Glomerular endothelial cell (primary cell): ENCODE measurements at places on chromosomes 3 and 15. TPM values are rescaled to one million over a fixed set of nuclear protein-coding genes. Genes with fewer than 3 reads are reported as not detected.
A peak's percentile ranks its signal among the peaks of the same experiment; 100 is the strongest.

Gene CPA3
- total RNA-seq: 4.4 TPM in 1 of 2 replicates, not detected in the other

DNA sequence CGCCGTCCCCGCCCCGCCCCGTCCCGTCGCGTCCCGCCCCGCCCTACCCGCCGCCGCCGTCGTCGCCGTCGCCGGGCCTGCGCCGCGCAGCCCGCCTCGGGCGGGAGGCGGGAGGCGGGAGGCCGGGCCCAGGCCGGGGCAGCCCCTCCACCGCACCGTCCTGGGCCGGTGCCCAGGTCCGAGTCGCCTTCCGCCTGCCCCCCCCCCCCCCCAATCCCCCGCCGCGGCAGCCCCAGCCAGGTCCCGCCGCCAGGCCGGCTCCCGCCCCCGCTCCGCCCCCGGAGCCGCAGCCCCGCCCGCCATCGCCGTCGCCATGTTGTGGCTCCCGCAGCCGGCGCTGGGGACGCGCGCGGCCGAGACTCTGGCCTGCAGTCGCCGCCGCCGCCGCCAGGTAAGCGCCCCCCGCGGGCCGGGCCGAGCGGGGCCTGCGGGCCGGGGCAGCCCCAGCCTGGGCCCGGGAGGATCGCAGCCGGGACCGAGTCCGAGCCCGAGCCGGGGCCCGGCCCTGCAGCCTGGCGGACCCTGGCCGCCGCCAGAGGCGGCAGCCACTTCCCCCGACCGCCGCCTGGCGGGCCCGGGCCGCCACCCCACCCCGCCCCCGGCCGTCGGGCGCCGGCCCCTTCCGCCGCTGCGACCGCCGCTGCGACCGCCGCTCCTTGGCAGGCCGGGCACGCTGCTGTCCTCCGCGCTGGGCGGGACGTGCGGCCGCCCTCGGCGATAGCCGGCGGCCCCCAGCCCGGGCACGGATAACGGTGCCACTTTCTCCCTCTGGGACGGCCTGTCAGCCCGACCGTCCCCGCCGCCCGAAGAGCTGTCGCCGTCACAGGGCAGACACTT is at the start of gene ZNF592:
TSS of gene ZNF592 (plus strand) at position 319 of the 837 bp plus-strand sequence. CDS start 34,084 bp downstream, outside the sequence.
- no peak for DNase-seq

Gene CHMP2B
- 28.2 and 28.5 TPM in 2 replicates for total RNA-seq

Gene ALS2CL
- total RNA-seq: 7.8 and 13.5 TPM in 2 replicates

GRCh38 chr3:51380601-51381332 is 4.3 kb upstream of the MANF start:
- no peak for DNase-seq

Gene POPDC2
- 1.3 and 1.6 TPM in 2 replicates for total RNA-seq

Gene IQCH
- total RNA-seq: 1.1 and 1.5 TPM in 2 replicates

DNA sequence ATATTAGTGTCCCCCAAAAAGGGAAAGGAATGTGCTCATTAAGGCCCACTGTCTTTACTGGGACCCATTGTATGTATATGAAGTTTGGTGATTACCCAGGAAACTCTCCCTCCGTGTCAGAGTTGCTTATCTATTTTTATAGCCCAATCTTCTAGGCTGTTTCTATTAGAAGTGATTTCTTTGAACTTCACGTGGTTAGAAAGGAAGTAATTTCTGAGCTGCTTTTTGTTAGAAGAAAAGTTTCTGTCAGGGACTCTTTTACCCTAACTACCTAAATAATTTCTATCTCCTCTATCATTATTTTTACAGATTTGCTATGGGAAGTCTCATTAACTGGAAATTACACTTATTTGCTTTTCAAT is 17.7 kb upstream of the SENP7 start:
- DNase-seq: no peak

Gene MORF4L1
- total RNA-seq: 299 and 302 TPM in 2 replicates

DNA sequence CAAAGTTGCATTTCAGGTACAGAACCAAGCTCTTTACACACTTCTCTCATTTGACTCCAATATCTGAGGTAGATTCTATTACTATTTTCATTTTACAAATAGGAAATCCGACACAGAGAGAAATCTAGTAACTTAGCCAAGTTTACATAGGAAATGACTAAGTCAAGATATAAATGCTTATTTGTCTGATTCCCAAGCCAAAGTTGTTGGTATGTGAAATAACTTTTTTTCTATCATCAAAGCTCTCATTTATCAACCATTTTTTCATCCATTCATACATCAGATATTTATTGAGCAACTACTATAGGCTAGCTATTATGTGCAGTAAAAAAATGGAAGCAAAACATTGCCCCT is 89.2 kb upstream of the MITF start:
- no peak for DNase-seq

- DNase-seq: no peak
These were observed 78.8 kb downstream of the BFSP2 start for GRCh38 chr3:133478624-133479023.

Gene EIF5A2
- 7.5 and 7.6 TPM in 2 replicates for total RNA-seq

Gene MAP1A
- total RNA-seq: 9.4 and 10.8 TPM in 2 replicates

GRCh38 chr15:72315706-72316370 is 4.1 kb downstream of the CELF6 start:
- no peak for DNase-seq

DNA sequence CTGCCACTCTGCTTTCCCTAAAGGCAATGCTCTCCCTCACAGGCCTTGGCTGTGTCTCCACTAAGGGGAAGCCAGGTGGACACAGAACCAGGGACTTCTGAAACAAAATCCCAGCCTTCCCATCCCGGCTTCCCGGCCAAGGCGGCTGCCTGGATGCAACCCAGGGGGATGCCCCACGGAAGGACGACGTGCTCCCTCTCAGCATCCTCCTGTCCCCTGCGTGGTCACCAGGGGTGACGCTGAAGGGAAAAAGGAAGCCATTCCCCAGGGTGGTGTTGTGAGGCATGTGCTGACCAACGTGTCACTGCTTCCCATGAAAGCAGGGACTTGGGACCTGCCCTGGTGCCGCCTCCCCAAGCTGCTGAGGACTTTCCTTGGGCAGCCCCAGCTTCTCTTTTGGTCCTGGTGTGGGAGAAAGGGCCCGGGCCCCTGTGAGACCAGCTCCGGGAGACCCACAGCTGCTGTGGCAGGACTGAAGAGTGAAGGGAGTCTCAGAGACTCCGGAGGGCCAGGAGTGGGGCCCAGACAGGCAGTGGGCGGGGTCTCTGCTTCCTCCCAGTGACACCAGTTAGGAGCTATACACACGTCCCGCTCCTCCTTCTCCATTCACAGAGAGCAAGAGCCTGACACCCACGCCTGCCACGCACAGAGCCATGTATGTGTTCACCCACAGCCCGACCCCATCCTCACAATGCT is 139.2 kb downstream of the NUP210 start:
- no peak for DNase-seq

- no peak for DNase-seq
These were observed 21.7 kb downstream of the NBEAL2 start for GRCh38 chr3:47000922-47001730.

Gene CKMT1A
- not detected in 2 replicates for total RNA-seq

- DNase-seq: peak; percentile 22
These were observed 43.1 kb upstream of the SLC25A36 start for GRCh38 chr3:140898340-140899180.

- no peak for DNase-seq
These were observed 217.4 kb downstream of the DIPK2A start for GRCh38 chr3:144189044-144189443.

DNA sequence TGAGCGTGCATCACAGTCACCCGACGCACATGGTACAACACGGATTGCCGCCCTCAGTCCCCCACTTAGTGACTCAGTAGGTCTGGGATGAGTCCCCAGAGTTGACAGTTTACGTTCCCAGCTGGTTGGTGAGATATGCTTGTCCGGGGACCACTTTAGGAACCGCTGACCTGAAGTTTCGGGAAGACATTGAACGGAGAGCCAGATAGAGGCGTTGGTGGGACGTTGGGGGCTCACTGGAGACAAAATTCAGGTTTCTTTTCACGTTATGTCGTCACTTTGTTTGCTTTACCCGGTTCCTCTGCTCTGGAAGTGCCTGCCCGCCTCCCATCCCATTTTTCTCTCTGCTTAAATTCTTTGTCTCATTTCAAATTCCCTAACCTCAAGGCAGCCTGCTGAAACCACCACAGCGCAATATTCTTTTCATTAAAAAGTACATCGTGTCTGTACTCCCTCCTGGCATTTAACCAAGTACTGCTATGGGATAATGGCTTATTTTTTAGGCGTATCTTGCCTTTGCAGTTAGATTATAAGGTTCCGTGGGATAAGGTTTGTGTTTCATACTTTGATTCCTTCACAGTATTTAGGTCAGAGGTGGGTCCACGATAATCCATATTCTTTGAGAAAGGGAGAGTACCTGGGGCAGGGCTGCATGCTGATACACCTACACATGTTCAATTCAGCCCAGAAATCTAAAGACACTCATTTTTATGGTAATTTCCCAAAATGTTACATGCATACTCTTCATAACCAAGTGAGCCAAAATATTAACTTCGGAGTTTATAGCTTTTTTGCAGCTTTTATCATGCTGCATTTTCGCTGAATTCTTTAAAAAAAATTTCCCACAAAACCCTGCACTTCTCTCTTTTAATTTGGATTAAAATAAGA is 921 bp downstream of the LMLN start:
- no peak for DNase-seq

Gene KLF15
- total RNA-seq: 0.05 and 0.47 TPM in 2 replicates

- no peak for DNase-seq
These were observed 41.7 kb upstream of the B3GNT5 start for GRCh38 chr3:183211352-183211751.

- no peak for DNase-seq
These were observed 63.6 kb downstream of the MOBP start for GRCh38 chr3:39531066-39531465.

Gene ARHGAP31
- 53.9 and 73.3 TPM in 2 replicates for total RNA-seq

- DNase-seq: no peak
These were observed 83.3 kb downstream of the SNRK start for GRCh38 chr3:43369404-43370292.

Gene OXTR
- 1.1 and 4.8 TPM in 2 replicates for total RNA-seq

Gene LRRFIP2
- 55.5 and 57.9 TPM in 2 replicates for total RNA-seq

GRCh38 chr15:43390723-43391122 is 19.8 kb downstream of the TUBGCP4 start:
- DNase-seq: no peak

DNA sequence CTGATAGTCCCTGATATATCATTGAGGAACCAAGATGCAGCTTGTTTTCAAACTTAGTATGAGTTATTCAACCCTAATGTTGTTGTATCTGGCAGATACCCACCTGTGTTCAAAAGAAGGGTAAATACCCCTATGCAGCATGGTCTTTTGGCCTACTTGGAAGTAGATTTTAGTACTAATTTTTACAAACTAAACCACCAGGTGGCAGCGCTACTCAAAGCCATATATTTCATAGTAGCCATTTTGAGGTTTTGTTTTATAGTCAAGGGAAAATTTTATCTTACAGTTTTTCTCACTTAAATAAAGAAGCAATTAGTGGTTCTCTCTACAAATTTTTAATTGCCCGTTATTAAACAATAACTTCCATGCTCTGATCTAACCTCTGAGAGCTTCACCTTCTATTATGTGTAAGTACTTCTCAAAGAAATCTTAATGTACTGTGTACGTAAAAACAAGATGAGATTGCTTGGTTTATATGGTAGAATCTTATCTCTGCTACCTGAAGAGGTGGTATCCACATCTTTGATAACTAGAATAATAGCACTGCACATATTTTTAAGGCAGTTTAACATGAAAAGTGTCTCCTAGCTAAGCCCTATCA is 31.5 kb upstream of the MLF1 start:
- peak; percentile 45 for DNase-seq

DNA sequence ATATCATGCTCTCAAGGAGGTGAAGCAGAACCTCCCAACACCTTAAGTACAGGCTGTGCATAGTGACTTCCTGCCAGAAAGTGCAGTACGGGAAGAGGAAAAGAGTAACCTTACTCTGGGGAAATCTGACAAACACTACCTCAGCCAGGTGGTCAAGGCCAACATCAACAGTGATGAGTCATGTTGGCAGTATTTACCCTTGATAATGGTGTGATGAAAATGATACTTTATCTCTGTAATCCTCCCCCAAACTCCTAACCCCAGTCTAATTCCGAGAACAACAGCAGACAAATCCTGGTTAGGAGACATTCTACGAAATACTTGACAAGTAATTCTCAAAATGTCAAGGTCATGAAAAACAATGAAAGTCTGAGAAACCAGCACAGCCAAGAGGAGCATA is 26.5 kb downstream of the ANKDD1A start:
- no peak for DNase-seq

GRCh38 chr15:62404194-62404985 is 239.3 kb upstream of the C2CD4B start:
- no peak for DNase-seq

DNA sequence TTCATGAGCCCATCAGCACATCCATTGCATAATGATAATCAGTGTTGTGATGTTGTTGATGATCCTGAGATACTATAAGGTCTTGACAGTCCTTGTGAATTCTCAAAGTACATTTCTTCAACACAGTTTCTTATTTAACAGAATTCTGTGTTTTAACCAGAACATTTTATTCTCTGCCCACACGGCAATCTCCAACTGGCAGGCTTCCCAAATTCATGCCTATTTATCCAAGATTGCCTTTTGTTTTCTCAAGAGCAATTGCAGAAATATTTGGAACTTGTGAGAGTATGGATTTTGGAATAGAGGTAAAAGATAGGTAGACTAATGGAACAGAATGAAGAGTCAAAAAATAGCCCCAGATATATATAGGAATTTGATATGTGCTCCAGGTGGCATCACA is 116.0 kb downstream of the UACA start:
- DNase-seq: no peak

DNA sequence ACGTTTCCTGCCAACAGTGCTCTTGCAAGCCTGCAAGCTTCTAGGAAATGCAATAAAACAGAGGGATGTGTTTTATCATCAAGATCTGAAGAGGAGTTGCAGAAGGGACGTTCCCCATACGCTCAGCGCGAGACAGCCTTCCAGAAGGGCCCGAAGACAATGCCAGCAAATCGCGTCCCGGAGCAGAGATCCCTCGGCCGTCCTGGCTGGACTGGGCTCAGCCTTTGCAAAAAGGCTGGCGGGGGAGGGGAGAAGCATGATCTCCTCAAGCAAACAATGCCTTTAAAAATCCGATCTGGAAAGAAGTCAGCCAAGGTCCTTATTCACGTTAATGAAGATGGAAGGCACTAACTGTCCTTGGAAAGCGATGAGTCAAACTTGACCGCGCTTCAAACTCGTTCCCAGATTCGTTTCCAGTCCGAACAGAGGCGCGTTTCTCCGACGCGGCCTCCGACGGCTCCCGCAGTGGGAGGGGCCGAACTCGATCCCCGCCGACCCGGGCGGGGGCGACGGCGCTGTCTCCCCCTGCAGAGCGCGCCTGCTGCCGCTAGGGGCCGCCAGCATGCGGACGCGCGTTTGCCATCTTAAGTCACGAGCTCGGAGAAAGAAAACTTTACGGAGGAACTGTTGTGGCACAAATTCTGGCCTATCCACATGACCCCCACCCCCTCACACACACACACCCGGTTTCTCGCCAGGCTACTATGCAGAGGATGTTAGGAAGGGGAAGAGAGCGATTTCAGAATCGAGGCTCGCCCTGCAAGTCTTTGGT is 5.5 kb downstream of the BCL6 start:
- DNase-seq: no peak

Gene EAF2
- total RNA-seq: 1.4 and 3.1 TPM in 2 replicates

- no peak for DNase-seq
These were observed 353.9 kb downstream of the CHL1 start for GRCh38 chr3:550471-550870.
